ENCODE measurements at places on chromosomes 16 and 17.

GRCh38 chr17:29155966-29156338 is 24.2 kb downstream of the MYO18A start:
- DNase-seq, result no peak

DNA sequence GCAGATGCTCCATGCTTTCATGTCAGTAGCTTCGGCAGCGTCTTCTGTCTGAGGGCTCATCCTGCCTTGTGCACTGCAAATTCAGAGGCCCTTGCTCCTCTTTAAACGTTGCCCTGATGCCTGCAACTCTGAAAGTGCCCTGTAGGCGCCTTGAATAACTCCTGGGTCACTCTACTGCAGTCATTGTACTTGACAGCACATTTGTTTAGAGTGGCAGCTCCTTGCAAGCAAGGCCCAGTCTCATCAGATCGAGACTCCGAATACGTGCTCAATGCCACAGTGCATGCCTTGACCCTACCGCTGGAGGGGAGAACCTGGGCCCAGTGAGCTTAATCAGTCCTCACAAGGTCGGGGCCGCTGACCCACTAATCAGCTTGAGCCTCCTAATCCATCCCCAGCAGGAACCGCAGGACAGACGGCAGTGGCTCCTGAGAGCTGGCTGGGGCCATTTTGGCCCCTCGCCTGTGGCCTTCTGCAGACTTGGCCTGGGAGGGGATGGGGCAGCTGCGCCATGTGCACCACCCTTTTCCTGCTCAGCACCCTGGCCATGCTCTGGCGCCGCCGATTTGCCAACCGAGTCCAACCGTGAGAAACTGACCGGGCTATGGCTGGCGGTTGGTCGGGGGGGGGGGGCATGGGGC is at the start of gene PRCD:
PRCD (plus strand) TSS at position 414 of the 641 bp plus-strand sequence; CDS start at position 512, 98 bp downstream.
- DNase-seq, result no peak

DNA sequence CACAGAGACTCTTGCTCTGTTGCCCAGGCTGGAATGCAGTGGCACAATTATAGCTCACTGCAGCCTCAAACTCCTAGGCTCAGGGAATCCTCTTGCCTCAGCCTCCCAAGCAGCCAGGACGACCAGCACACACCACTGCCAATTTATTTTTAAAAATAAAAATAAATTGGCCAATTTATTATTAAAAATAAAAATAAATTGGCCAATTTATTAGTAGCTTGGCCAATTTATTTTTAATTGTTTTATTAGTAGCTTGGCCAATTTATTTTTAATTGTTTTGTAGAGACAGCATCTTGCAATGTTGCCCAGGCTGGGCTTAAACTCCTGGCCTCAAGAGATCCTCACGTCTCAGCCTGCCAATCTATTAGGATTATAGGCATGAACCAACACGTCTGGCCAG is 184.3 kb downstream of the FTO start:
- DNase-seq, result no peak

- no peak for DNase-seq
These were observed 11.9 kb upstream of the SLC4A1 start for GRCh38 chr17:44279666-44280391.

DNA sequence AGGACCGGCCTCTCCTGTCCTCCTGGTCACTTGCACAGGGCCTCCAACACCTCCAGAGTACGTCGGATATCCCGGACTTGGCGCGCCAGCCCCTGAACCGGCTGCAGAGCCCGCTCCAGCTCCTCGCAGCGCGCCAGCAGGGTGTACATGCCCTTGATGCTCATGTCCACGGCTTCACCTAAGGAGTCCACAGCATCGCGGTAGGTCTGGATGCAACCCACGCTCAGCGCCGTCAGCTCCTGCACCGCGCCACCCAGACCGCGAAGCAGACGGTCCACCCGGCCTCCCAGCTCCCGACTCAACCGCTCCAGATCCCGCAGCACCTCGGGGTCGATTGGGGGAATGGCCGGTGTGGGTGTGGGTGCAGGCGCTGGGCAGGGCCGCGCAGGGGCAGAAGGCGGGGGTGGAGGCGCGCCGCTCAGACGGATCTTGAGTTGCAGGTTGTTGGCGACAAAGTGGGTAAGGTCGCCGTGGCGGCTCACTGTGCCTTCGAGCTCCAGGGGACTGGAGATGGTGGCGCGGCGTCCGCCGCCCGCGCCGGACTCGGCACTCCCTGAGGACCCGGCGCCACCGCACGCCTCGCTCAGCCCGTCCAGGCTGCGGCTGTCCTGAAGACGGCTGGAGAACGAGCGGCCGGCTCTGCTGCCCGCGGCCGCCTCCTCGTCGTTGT is 804 bp downstream of the BORCS6 start:
- peak; percentile 74 for DNase-seq

All from activated effector memory CD4-positive, alpha-beta T cell treated with anti-CD3 and anti-CD28 coated beads, Interleukin-2, amount 50 U/mL, for 16 hours (primary cell).